ENCODE measurements at places on chromosomes 4 and X.

DNA sequence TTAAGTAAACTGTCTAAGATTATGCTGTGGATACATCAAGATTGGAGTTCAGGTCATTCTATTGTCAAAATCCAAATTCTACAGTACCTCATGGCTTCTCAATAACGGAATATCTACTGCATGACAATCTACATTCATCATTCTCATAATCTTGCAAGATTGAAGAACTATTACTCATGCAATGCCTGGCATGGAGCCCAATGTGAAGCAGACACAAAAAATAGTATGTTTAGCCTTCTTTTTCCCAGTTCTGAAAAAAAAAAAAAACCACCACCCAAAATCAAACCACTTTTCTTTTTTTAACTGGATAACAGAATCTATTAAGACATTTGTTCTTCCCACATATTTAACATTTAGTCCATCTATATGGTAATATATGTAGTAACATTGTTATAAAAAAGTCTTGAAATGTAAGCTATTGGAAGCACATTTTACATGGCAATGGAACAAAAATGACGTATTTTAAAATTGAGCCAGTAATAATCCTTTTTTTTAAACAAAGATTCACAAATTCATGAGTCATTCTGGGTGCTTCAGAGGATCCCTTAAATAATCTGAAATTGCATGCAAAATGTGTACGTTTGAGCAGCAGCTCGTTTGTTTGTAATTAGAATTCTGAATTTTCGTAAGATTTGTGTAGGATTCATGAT lies 232.2 kb upstream of the FMR1 start:
- DNase-seq: no peak

DNA sequence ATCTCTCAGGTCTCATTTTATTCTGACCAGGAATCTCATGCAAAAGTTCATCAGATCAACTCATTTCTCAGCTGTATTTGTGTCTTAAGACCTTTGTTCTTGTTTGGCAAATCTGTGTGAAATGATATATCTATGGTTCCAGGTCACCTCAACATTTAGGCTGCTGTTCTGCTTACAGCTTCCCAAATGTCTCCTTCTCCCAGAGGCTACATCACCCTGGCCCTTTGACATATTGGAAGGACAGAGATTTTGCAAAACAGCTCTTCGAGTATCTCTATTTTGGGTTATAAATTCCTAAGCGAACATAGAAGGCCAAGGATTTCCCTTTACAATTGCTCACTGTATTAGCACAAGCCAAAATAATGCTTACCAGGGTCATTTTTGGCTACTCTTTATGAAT lies 57.5 kb upstream of the GIMD1 start:
- no peak for DNase-seq

GRCh38 chr4:86957215-86957614 lies 22.4 kb downstream of the AFF1 start:
- DNase-seq: no peak

GRCh38 chrX:154417157-154417556 lies 5.8 kb downstream of the TAFAZZIN start:
- DNase-seq: no peak

DNA sequence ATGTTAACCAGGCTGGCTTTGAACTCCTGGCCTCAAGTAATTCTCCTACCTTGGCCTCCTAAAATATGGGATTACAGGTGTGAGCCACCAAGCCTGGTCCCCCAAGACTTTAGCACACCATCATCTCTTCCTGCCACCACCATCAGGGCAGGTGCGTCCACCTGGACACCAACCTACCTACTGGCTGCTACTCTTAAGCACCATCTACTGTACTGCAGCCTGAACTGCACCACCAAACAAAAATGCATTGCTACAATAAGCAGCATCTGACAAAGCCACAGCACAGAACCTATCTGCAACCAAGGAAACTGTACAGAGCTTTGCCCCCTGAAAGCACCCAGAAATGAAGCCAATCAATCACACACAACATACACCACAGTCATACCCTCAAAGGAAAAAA lies 139.7 kb downstream of the EFHC2 start:
- no peak for DNase-seq

DNA sequence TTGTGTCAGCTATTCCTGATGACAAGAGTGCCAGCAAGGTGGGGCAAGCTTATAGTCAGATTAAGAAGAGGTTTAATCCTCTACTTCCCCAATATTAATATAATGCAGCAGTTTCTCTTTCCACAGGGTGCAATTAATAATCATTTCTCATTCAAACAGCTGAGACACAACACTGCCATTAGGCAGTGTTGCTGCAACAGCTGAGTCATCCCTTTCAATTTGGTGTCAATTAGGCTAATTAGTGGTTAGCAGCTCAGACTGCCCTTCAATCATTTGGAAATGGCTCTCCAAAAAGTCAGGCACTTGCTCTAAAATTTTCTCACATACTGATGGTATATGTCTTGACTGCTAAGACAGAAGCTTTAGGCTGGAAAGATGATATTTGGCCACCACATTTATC lies 265.7 kb upstream of the FAM241A start:
- no peak for DNase-seq

- no peak for DNase-seq
Measured at GRCh38 chr4:37471971-37472370, 214.2 kb downstream of the RELL1 start.

DNA sequence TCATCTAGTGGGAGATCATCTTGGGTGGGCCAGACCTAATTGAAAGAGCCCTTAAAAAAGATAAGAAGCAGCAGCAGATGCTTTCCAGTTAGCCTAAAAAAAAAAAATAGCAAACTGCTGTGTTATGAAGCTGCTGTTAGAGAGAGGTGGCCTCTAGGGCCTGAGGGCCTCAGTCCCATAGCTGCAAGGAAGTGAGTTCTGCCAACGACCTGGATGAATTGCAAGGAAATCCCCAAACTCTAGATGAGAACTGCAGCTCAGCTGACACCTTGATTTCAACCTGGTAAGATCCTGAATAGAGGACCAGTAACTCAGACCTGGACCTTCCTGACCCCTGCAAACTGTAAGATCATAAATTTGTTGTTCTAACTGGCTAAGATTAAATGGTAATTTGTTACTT lies 275.2 kb downstream of the TENM3 start:
- no peak for DNase-seq

GRCh38 chrX:9635803-9636202 lies 129.8 kb downstream of the GPR143 start:
- no peak for DNase-seq

- no peak for DNase-seq
Measured at GRCh38 chr4:41022116-41022515, 192.2 kb downstream of the APBB2 start.

GRCh38 chrX:39753293-39753996 lies 344.3 kb downstream of the BCOR start:
- DNase-seq: no peak

DNA sequence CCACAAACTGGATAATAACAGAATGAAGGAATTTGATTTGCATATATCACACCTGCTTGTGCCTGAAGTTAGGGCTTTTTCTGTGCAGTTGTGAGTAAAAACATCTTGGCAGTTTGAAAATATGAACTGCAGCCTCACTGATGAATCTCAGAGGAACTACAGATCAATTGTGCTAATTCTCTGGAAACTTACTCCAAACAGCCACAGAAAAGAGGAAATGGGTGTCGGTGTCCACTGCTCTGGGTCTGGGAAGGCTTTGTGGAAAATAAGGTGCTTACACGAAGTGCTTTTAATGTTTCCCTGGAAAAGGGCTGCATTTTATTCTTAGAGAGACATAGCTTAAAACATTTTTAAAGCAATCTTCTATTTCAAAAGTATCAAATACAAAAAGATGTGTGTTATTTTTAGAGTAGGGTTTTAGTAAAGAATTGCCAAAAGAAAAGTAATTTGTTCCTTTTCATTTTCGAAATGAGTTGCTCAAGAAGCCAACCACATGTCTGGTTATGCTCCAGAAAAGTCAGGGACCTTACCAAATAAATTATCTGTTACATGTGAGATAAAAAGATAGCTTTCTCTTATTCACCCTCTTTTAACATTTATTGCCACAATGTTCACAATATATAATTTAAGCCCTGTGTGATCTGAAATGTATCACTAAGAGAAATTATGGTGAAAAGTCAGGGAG lies 240.1 kb downstream of the FRAS1 start:
- DNase-seq: no peak

GRCh38 chr4:36553029-36553428 lies 271.6 kb downstream of the DTHD1 start:
- no peak for DNase-seq

DNA sequence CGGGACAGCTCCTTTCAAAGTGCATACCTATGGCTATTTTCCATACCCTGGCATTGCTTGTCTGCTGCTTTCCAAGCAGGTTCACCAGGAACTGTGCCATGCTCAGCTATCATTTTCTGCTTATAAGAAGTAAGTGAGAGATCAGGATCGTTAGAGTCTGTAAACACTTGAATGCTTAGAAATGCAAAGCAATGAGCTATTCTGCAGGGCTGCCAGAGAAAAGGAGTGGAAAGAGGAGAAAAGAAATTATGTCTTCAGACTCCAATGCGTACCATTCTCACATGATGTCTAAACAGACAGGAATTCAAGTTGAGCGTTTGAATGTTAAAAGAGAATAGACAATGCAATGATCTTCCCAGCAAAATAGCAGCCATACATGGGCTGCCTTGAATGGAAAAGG lies 245.5 kb upstream of the SLC7A11 start:
- DNase-seq: no peak

DNA sequence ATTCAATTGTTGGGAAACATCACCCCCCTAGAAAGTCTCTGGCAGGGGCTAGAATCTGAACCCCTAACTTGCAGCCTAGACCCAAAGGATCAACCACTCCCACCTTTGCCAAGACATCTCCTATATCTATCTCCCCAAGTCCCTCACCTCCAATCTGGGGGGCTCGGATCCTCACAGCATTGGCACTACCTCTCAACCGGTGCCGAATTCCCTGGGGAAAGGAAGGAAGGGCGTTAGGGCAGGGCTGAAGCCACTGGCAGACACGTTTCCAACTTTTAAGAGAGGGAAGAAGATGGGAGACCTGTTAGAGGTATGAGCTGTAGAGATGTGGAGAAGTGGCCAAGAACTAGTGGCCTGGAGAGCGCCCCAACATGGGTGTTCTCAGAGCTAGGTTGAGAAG lies 2.7 kb downstream of the TIMM17B start:
- no peak for DNase-seq

- no peak for DNase-seq
Measured at GRCh38 chr4:69754926-69755580, 5.4 kb downstream of the SULT1B1 start.

DNA sequence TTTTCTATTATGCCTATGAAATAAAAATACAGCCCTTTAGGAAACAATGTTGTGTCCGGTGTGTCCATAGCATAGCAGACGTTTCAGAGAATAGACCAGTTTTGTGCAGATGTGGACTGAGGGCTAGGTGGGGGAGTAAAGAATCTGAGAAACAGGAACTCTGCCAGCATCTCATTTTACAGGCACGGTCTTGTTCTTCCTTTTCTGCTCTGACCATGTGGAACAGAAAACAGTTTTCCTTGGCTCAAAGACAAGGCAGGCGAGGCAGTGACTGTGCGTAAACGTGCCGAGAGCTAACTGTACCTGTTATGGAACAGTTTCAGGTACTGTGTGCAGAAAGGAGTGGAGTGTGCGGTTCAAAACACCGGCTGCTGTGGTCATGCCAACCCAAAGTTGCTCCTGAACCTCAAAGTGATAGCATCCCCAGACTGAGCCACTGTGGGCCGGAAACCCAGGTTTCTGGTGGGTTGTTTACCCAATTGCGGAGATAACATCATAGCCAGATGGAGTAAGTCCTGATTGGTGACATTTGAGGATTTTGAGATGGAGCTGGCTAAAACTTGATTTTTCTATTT lies 20.2 kb downstream of the CNGA2 start:
- no peak for DNase-seq

- no peak for DNase-seq
Measured at GRCh38 chr4:35164063-35164462, 1080.3 kb downstream of the ARAP2 start.

GRCh38 chr4:147916351-147916750 lies 184.5 kb downstream of the ARHGAP10 start:
- DNase-seq: no peak

- peak; percentile 37 for DNase-seq
Measured at GRCh38 chr4:135508006-135508714, 1306.6 kb upstream of the PABPC4L start.

GRCh38 chr4:6480534-6481088 lies 8.2 kb upstream of the PPP2R2C start:
- no peak for DNase-seq

DNA sequence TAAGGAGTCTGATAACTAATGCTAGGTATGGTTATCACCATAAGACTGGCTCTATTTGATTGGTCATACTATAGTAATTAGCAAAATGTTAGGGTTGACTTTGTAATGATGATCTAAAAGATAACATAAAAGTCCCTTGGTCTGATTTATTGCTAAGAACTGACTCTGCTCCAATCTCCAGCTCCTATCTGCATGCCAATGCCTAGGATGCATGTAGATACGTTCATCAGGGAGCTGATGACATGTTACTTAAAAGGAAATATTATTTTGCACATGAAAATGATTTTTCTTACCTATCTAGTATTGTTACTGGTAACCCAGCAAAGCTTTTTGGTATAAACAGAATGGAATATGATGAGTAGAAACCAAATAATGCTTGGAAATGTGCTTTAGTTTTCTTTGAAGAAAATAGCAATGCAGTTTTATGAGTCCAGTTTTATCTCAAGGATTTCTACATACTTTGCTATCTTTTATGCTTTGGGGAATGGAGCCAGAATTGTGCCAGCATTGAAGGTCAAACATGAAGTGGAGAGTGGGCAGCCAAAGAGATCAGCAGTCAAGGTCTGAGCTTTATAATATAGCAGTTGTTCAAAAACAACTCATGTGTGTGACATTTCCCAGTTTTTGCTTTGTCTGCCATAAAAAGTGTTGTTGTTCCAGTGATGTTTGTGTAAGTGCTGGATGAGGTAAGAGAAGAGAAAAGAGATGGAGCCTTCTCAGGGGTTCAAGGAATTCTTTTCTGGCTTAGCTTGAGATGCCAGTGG lies 121.0 kb downstream of the ARHGAP24 start:
- DNase-seq: no peak
